ENCODE measurements at places on chromosomes 7 and 10. TPM values are rescaled to one million over a fixed set of nuclear protein-coding genes. Genes with fewer than 3 reads are reported as not detected.
A peak's percentile ranks its signal among the peaks of the same experiment; 100 is the strongest.

- no peaks in the 10 kb centered on the region for H3K27me3 ChIP-seq
- H3K4me3 ChIP-seq: no peak overlapping the region
- H3K27ac ChIP-seq: no peak overlapping the region
- no peaks in the 10 kb centered on the region for H3K4me1 ChIP-seq
- no peaks in the 10 kb centered on the region for H3K36me3 ChIP-seq
Observed at GRCh38 chr10:75528392-75528791, 97.0 kb downstream of the LRMDA start.

GRCh38 chr7:155323001-155323638 lies 25.4 kb downstream of the INSIG1 start:
- peaks cover 5% of the 10 kb centered on the region for H3K4me1 ChIP-seq
- H3K36me3 ChIP-seq: no peaks in the 10 kb centered on the region
- peaks cover 3% of the 10 kb centered on the region for H3K27me3 ChIP-seq
- H3K27ac ChIP-seq: no peak overlapping the region
- no peak overlapping the region for H3K4me3 ChIP-seq
- no peak for DNase-seq

- DNase-seq: no peak
- H3K27me3 ChIP-seq: no peaks in the 10 kb centered on the region
- no peaks in the 10 kb centered on the region for H3K36me3 ChIP-seq
- no peak overlapping the region for H3K4me3 ChIP-seq
Observed at GRCh38 chr7:37416378-37417106, 32.1 kb downstream of the ELMO1 start.

DNA sequence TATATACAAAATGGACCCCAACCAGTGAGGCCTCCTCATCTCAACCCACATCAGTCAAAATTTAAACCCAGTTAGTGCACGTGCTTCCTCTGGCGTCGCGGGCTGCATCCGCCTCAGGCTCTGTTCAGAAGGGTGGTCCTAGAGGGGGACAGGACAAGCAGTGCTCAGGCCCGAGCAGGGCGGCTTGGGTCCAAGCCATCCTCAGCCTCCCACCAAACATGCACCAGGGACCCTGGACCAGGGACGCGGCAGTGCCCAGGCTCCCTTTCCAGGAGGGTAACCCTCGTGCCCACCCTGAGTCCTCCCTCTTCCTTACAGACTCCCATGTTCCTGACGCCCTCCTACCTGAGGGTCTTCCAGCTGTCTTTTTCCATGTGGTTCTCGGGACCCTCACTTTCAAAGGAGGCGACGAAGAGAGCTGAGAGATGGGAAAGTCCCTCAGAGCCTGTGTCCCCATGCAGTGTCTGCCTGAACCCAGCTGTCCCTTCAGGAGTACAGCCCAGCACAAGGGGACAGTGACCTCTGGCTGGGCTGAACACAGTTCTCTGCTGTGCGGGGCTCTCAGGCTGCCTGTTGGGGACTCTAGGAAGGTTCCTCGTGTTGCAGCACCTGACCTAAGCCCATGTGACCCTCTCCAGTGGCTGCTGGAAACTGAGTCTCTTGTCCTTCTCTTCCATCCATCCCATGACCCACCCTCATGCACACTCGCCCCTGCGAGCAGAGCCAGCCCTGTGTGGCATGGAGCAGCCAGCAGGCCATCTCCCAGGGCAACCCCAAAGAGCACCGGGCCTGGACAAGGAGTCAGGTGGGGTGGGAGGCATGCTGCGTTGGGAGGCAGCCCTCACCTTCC lies 58.1 kb downstream of the CSGALNACT2 start:
- H3K4me1 ChIP-seq: no peaks in the 10 kb centered on the region
- no peak overlapping the region for H3K27ac ChIP-seq
- peaks cover 6% of the 10 kb centered on the region for H3K36me3 ChIP-seq
- no peaks in the 10 kb centered on the region for H3K27me3 ChIP-seq

DNA sequence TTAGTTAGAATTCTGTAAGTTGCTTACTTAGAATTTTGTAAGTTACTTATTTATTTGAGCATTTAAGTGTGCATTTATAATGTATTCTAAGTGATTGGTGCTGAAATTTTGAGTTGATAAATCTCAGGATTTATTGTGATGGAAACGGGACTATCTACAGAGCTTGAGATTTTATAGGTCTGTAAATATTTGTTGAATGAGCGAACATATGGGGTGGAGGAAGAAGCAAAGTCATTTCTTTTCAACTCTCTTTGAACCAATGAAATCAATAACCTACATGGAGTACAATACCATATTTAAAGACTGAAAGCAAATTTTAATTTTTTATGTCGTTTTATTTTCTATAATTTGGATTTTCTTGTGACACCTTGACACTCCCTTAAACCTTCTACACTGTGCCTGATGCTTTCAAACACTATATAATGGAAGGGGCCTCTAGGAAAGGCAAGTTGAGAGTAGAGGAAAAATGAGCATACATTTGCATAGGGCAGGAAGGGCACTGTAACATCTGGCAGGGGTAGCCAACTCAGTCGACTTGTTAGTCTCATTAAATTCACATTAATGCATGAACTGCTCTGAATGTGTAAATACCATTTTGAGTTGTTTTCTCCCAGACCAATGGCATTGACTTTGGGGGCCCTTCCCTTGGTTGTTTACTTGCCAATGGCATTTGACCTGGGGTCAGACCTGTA lies 204.2 kb downstream of the DYNC1I1 start:
- no peaks in the 10 kb centered on the region for H3K27me3 ChIP-seq
- DNase-seq: no peak
- H3K4me1 ChIP-seq: no peaks in the 10 kb centered on the region
- no peak overlapping the region for H3K4me3 ChIP-seq
- H3K27ac ChIP-seq: no peak overlapping the region

- no peak for DNase-seq
- no peaks in the 10 kb centered on the region for H3K36me3 ChIP-seq
- H3K4me1 ChIP-seq: no peaks in the 10 kb centered on the region
- no peaks in the 10 kb centered on the region for H3K27me3 ChIP-seq
Observed at GRCh38 chr10:115706488-115707076, 566.4 kb downstream of the GFRA1 start.

- DNase-seq: no peak
- H3K4me1 ChIP-seq: no peaks in the 10 kb centered on the region
- peaks cover 31% of the 10 kb centered on the region for H3K27me3 ChIP-seq
- H3K27ac ChIP-seq: no peak overlapping the region
Observed at GRCh38 chr7:44321796-44322195, 3.6 kb downstream of the CAMK2B start.

DNA sequence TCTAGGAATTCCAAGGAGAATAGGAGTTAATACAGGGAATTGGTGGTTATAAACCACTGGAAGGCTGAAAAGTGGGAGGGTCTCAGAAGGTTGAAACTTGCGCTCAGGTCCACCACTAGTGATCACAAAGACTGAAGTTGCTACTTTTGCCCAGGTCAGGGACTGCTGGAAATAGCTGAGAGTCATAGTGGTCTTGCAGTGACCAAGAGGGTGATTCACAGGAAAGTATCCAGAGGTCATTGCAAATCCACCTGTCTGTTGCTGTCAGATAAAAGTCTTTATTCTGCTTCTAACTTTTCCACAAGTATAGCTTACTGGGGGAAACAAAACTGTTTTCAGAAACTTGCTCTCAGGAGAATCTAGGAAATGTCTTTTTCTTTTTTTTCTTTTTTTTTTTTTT lies 211.5 kb upstream of the PRSS1 start:
- no peak for DNase-seq
- H3K27ac ChIP-seq: no peak overlapping the region
- peaks cover 19% of the 10 kb centered on the region for H3K4me1 ChIP-seq
- H3K27me3 ChIP-seq: no peaks in the 10 kb centered on the region

DNA sequence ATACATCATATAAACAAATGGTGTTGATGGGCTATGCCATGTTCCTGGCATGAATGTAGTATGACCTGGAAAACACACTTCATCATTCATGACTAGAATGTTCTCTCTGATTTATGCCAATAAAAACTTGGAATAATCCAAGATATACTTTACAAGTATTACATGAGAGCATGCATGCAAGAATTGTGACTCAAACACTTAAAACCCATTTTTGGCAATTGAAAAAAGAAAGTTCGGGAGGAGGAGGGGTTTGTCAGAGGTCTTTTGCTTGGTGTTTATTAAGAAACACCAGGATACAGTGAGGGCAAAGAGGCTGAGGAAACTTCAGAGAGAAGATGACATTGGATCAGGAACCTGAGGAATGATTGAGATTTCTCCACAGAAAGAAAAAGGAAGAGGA lies 10.2 kb upstream of the CUL1 start:
- no peak for DNase-seq
- no peak overlapping the region for H3K27ac ChIP-seq
- no peaks in the 10 kb centered on the region for H3K4me1 ChIP-seq
- no peaks in the 10 kb centered on the region for H3K27me3 ChIP-seq

GRCh38 chr7:48083114-48083830 lies 5.8 kb upstream of the UPP1 start:
- no peak overlapping the region for H3K4me3 ChIP-seq
- H3K4me1 ChIP-seq: peaks cover 53% of the 10 kb centered on the region
- H3K27me3 ChIP-seq: no peaks in the 10 kb centered on the region
- no peak for DNase-seq
- H3K27ac ChIP-seq: no peak overlapping the region
- no peaks in the 10 kb centered on the region for H3K36me3 ChIP-seq

- DNase-seq: no peak
- no peaks in the 10 kb centered on the region for H3K36me3 ChIP-seq
- no peaks in the 10 kb centered on the region for H3K27me3 ChIP-seq
Observed at GRCh38 chr7:80533287-80533686, 21.4 kb upstream of the GNAT3 start.

GRCh38 chr10:104274762-104275721 lies 6.1 kb downstream of the GSTO2 start:
- H3K27me3 ChIP-seq: peaks cover 7% of the 10 kb centered on the region
- peaks cover 9% of the 10 kb centered on the region for H3K4me1 ChIP-seq
- H3K36me3 ChIP-seq: no peaks in the 10 kb centered on the region
- H3K27ac ChIP-seq: no peak overlapping the region
- H3K4me3 ChIP-seq: peak overlapping the region; percentile 8

DNA sequence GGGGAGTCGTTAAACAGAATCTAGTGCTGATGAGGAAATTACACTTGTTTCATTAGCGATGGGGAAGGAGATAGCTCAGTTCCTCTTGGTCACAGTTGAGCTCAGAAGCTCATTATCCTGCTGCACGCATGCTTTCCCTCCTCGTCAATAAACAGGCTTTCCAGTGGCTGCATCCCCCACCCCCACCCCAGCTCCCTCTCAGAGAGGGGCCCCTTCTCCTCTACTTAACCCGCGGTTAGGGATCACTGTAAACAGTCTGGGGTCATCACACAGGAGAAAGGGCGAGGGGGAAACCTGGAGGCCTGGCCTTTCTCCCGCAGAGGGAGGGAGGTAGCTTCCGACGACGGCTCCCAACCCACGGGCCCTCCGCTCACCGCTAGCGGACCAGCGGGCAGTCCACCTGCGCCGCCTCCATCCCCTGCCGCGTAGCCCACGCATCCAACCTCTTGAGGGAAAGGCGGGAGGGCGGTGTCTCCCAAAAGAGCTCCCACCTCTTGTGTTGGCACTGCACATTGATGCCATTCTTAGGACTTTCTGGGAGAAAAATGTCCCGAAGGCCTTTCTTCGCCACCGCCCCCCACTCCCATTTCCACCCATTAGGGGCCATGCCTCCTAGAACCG lies 80.8 kb downstream of the PAX2 start:
- peaks cover 92% of the 10 kb centered on the region for H3K27me3 ChIP-seq
- no peak overlapping the region for H3K4me3 ChIP-seq
- H3K27ac ChIP-seq: no peak overlapping the region
- peaks cover 44% of the 10 kb centered on the region for H3K4me1 ChIP-seq
- DNase-seq: no peak
- no peaks in the 10 kb centered on the region for H3K36me3 ChIP-seq

DNA sequence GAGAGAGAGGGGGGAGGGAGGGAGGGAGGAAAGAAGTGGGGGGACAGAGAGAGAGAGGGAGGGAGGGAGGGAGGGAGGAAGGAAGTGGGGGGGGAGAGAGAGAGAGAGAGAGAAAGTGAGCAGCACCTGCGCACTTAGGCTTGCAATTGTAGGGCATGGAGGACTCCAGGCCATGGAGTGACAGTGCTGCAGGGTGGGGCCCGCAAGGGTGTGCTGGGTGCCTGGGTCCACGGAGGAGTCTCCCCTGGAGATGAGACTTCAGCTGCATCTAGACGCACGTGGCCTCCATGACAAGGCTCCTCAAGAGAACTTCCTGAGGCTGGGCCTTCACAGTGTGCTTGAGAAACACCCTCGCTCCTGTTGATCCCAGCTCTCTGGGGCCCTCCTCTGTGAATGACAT lies 44.5 kb downstream of the CLRN3 start:
- H3K27me3 ChIP-seq: no peaks in the 10 kb centered on the region
- H3K4me1 ChIP-seq: peaks cover 9% of the 10 kb centered on the region
- H3K4me3 ChIP-seq: no peak overlapping the region
- H3K27ac ChIP-seq: peak overlapping the region; percentile 40

DNA sequence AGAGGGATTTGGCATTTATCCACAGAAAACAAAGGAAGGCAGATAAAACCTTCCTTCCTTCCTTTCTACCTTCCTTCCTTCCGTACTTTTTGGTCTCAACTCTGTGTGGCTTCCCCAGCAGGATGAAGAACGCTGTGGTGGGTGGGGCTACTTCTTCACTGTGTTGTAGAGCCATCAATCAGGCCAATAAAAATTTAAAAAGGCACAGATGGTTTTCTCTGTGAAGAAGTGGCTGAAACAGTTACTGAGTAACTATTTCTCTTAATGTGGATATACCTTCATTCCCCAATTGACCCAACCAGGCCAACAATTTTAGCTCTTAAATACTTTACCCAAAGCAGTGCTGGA lies 75.8 kb downstream of the ZNF92 start:
- no peaks in the 10 kb centered on the region for H3K27me3 ChIP-seq
- no peak overlapping the region for H3K4me3 ChIP-seq
- H3K4me1 ChIP-seq: peaks cover 7% of the 10 kb centered on the region
- no peak for DNase-seq
- no peaks in the 10 kb centered on the region for H3K36me3 ChIP-seq

The UNCX gene
- total RNA-seq: not detected

The NPC1L1 gene
- 0.08 TPM for total RNA-seq

The ZSWIM8 gene
- total RNA-seq: 70.7 TPM

The INTS15 gene
- 39.3 TPM for total RNA-seq

The INPP5A gene
- total RNA-seq: 22.0 TPM

The SPOCK2 gene
- total RNA-seq: 998 TPM

The TEX47 gene
- total RNA-seq: not detected

The OGDHL gene
- not detected for total RNA-seq

The CPN1 gene
- not detected for total RNA-seq

The AMPH gene
- total RNA-seq: not detected
